T-helper 9 cell (primary cell): ENCODE measurements at places on chromosomes 3 and 15.

- no peak for DNase-seq
Observed at GRCh38 chr3:100941041-100941440, 52.2 kb downstream of the ABI3BP start.

GRCh38 chr15:88794001-88794400, 9.2 kb upstream of the ACAN start:
- DNase-seq, result no peak

GRCh38 chr3:155886915-155887314, 16.5 kb downstream of the GMPS start:
- DNase-seq, result no peak

DNA sequence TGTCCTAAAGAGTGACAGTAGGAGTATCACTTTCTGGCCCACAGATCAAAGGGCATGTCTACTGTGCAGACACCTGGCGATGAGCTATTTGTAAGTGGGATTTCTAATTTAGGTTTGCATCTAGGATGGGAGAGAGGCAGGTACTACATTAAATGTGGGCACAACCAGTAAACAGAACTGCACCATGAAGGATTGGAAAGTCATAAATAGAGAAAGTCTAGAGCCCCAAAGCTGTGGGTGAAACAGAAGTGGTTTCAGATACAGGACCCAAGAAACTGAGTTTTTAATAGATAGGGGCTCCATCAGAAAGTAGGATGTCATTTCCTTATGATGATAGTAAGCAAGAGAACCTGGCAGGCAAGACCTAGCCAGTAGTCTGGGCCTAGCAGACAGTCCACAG, 35.2 kb upstream of the SPPL2A start:
- no peak for DNase-seq

GRCh38 chr3:126549861-126550487, 8.8 kb downstream of the C3orf22 start:
- no peak for DNase-seq

- no peak for DNase-seq
Observed at GRCh38 chr3:143442814-143443447, 323.4 kb downstream of the CHST2 start.

GRCh38 chr3:115617591-115617990, 5.7 kb upstream of the GAP43 start:
- DNase-seq, result no peak

- DNase-seq, result no peak
Observed at GRCh38 chr15:47675735-47676134, 41.6 kb upstream of the SEMA6D start.

DNA sequence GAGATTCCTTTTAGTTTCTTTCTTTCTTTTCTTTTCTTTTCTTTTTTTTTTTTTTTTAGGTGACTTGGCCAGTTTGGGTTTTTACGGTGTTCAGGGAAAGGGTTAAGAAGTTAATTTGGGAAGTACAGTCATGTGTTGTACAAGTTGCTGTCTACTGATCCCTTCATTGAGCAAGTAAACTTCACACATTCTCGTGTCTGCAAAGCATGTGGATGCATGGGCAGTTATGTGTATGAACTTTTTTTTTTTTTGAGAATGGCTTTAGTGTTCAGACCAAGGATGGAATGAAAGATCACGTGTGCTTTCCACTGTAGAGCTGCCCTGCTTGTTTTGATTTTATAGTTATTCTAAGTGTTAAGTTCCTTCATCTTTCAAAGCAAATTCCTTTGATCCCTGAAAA, 132.3 kb downstream of the PGPEP1L start:
- no peak for DNase-seq

GRCh38 chr3:188156056-188156455, 2.1 kb downstream of the LPP start:
- DNase-seq, result no peak

DNA sequence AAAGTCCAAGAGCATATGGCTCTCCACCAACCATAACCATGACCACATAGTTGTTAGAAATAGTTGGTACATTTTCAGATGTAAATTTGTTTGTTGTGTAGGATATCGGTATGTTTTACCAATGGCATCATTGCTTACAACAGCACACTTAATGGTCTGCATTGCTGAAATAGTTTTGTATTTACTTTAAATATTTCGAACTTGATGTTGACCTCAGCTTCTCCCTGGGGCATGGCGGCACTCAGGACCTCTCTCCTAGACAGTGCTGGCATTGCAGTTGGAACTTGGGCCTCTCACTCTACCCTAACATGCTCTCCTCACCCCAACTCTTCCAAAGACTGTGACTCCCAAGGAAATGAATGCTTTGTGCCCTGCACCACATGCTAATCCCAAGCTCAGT, 5.0 kb downstream of the SLC22A13 start:
- no peak for DNase-seq

GRCh38 chr15:38868326-38869114, 303.9 kb upstream of the RASGRP1 start:
- DNase-seq, result no peak

DNA sequence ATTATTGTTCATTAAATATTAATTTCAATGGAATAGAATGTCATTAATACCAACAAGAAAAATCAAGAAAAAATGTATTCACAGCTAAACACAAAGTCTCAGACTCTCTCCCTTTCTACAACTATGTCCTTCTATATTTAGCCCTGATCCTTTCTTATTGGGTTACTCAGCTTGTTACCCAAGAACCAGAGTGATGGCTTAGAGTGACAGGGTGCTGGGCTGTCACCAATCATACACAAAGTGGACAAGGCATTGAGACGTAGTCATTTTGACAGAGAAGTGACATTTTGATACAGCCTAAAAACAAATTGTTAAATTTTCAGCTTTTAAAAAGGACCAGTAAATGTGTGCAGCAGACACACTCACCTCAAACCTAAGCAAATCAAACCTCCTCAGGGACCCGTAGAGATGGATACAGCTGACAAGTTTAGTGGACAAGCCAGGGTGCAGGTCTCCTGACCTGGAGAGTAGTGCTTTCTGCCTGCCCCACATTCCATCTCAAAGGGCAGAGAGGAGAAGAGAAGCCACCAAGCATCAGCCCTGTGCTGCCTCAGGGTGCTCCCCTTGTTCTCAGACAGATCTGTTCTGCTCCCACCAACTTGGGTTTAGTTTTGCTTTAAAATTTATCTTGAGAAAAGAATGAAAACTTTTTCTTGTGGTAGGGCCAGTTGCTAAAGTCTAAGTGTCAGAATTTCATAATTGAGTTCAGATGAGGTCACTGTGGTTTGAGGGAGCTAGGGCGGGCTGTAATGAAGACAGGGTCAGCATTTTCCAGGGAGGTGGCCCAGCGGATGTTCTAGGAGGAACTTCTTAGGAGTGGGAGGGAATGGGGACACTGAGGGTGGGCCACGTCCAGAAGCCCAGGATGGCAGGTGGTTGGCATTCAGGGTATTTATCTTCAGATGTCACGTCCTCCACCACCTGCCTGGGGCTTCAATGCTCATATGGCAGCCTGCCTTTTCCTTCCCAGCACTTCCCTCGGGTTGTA, 136.5 kb upstream of the TBL1XR1 start:
- DNase-seq, result no peak

- DNase-seq, result no peak
Observed at GRCh38 chr3:100910986-100911385, 82.2 kb downstream of the ABI3BP start.

GRCh38 chr3:156181509-156181908, 61.1 kb downstream of the KCNAB1 start:
- no peak for DNase-seq

DNA sequence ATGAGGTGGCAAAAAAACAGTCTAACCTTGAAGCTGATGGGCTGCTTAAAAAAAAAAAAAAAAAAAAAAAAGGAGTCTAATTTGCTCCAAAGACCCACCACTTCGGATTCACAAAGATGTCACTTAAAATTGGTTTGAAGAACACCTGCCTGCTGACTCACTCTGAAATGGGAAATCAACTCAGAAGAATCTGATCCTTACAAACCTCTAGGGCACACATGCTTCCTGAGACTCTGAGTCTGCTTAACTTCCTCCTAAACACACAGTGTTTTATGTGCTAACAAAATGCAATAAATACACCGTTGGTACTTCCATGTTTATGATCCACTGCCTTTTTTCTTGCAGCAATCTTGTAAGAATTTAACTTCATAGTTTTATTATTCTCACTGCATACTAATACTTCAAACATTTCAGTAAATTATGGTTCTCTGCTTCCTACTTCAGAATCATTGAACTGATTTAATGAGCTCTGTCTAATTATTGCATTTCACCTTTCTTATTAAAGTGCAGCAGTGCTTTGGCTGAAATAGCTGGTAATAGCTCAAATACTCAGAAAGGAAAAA, 73.0 kb upstream of the FRMD4B start:
- no peak for DNase-seq

- DNase-seq, result no peak
Observed at GRCh38 chr3:17639765-17640164, 102.7 kb downstream of the TBC1D5 start.

DNA sequence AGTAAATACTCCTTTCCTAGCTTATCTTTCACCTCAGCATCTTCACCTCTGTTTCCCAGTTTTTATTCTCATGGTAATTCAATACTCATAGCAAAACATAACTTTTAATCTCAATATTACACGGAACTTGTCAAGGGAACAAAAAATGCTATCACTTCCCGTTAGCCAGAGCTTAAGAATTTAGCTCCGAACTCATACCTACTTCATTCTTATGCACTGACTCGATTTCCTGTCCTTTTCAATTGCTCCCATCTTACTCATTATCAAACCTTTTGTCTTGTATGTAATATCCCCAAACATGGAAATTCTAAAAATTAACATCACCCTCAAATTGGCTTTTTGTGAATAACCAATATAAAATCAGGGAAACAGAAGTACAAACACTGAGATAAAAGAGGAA, 28.2 kb downstream of the MYEF2 start:
- no peak for DNase-seq

DNA sequence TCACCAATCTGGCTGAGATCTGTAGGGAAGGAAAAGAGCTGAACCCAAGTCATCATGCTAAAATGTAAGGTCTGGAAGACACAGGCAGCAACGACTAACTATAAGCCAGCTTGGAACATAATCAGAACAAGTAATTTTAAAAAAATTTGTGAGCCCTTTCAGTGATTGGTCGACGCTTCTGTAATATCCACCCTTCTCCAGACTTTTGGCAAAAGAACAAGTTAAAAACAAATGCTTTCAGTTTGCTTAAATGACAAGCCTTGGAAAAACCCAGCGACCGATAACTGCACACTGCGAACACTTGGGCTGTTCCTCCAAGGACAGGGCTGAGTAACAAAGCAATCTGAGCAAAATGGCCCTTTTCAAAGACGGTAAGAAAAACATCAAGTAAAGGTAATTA, 49.6 kb downstream of the PCSK6 start:
- no peak for DNase-seq

DNA sequence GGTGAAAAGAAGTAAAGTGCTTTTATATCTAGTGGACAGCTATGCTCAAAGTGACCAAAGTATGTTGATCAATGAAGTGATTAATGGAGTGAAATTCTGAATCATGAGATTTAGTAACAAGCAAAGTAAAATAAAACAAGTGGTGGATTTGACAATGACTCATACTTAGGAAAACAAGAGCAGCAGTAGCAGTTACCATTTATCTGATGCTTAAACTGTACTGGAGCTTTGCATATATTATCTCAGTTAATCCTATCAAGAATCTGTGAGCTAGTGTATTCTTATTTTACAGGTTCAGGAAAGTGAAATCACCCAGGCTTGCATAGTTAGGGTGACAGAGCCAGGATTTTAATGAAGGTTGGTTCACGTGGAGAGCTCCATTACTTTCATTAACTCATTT, 50.6 kb upstream of the SPATA16 start:
- no peak for DNase-seq

GRCh38 chr3:36562945-36563344, 182.6 kb downstream of the STAC start:
- no peak for DNase-seq

DNA sequence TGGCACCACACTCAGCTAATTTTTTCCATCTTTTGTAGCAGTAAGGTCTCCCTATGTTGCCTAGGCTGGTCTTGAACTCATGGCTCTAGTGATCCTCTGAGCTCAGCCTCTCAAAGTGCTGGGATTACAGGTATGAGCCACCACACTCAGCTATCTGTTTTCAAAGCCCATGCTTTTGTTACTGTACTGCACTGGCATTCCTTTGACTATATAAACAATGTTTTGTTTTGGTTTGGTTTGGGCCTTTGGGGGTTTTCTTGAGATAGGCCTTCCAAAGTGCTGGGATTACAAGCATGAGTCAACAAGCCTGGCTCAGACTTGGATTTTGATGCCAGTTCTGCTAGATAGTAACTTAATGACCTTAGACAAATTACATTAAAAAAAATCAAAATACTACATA, 89.7 kb upstream of the GK5 start:
- no peak for DNase-seq

- DNase-seq, result no peak
Observed at GRCh38 chr3:195817578-195818135, 5.9 kb upstream of the MUC4 start.

DNA sequence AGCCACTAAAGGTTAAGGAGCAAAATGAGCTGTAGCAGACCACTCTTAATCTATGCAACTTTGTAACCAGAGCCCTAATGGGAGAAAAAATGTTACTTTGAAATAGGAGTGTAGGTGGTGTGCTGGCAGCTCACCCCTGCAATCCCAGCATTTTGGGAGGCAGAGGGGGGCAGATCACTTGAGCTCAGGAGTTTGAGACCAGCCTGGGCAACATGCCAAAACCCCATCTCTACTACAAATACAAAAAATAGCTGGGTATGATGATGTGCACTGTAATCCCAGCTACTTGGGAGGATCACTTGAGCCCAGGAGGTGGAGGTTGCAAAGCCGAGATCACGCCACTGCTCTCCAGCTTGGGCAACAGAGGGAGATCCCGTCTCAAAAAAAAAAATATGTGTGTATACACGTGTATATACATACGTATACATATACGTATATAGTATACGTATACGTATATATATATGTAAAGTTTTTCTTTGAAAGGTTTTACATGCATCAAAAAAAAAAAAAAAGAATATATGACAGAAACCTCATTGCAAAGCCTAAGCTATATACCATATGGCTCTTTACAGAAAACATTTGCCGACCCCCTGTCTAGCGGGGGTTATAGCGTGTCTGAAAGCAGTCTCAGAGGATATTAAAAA, 15.7 kb downstream of the CAPN7 start:
- no peak for DNase-seq

GRCh38 chr15:69919816-69920215, 177.9 kb downstream of the TLE3 start:
- DNase-seq, result no peak

- no peak for DNase-seq
Observed at GRCh38 chr15:90271459-90272166, 6.1 kb downstream of the NGRN start.

DNA sequence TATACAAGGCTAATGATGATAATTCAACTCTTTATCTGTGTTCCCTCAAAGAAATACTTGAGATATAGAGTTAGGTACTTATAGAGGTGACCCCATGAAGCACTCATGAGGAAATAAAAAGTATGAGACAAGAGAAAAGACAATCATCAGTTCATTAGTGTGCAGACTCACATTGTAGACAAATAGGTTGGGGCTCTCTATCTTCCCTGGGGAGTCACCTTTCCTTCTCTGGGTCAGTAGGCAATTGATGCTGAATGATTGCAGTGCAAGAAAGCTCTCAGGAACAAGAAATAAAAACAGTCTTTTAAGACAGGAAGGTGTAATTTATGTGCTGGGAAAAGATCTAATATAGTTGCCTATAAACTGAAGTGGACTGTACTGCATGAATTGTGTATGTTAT, 1357.6 kb upstream of the EPHA6 start:
- no peak for DNase-seq

GRCh38 chr3:55491296-55491816, 4.2 kb upstream of the WNT5A start:
- no peak for DNase-seq

GRCh38 chr3:63323766-63324165, 45.7 kb downstream of the SYNPR start:
- no peak for DNase-seq
